GM23338 (cell line): ENCODE measurements at places on chromosomes 5 and 9. TPM values are rescaled to one million over a fixed set of nuclear protein-coding genes. Genes with fewer than 3 reads are reported as not detected.

DNA sequence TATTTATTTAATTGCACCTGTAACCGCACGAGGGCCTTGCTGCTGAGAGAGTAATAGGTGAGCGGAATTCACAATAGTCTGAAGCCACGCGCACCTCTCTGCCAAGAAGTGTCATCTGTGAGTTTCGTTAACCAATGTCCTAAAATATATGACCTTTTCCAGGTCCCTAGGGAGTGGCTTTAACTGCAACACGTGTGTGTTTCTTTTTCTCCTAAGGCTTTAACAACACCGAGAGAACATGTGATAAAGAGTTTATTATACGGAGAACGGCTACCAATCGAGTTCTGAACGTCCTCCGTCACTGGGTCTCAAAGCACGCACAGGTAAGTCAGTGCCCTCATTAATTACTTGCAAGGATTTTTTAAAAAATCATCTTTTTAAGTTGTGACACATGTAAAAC lies 53.2 kb upstream of the CKMT2 start:
- DNase-seq, result no peak

DNA sequence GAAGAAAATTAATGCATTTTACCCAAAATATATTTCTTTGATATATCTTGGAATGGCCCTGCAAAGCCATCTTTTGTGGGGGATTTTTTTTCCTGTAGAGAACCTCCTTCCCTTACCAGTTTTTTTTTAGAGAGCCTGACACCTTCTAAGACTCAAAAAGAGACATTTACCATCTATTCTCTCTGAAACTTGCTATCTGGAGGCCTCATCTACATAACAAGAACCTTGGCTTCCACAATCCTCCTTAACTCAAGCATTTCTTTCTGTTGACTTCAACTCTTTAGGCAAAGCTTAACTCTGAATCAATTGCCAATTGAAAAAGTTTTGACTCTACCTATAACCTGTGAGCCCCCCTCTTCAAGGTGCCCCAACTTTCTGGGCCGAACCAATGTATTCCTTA lies 6.2 kb downstream of the SLC45A2 start:
- DNase-seq, result peak; percentile 63

The MARCHF6 gene
- total RNA-seq, result 72.7 and 77.5 TPM in 2 replicates

The RLN2 gene
- 4.0 and 4.7 TPM in 2 replicates for total RNA-seq

The FUBP3 gene
- total RNA-seq, result 63.4 and 74.8 TPM in 2 replicates

GRCh38 chr5:93620487-93621326 lies 37.7 kb downstream of the NR2F1 start:
- peak; percentile 88 for DNase-seq

DNA sequence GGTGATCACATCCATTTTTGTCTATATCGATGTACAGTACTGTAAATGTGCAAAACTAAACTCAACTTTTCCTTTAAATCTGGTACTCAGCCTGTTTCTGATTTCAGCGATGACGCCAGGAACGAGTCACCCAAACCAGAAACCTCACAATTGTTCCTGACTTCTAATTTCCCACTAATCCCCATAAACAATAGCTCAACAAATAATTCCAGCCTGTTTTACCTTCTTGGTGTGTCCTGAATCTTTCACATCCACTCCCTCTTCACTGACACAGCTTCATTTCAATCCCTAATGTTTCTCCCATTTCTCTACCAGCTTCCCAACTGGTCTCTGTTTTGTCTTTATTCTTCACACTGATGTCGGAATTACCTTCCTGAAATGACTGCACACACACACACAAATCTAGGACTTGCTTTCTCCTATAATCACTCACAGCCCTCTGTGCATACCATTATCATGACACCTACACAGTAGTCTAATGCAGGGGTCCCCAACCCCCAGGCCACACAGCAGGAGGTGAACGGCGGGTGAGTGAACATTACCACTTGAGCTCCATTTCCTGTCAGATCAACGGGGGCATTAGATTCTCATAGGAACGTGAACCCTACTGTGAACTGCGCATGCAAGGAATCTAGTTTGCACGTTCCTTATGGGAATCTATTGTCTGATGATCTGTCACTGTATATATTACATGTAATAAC lies 97.8 kb upstream of the SLC30A5 start:
- DNase-seq, result no peak

The PLCXD3 gene
- total RNA-seq, result 0.03 TPM in 1 of 2 replicates, not detected in the other

The PCA3 gene
- 0.28 TPM in 1 of 2 replicates, not detected in the other for total RNA-seq

DNA sequence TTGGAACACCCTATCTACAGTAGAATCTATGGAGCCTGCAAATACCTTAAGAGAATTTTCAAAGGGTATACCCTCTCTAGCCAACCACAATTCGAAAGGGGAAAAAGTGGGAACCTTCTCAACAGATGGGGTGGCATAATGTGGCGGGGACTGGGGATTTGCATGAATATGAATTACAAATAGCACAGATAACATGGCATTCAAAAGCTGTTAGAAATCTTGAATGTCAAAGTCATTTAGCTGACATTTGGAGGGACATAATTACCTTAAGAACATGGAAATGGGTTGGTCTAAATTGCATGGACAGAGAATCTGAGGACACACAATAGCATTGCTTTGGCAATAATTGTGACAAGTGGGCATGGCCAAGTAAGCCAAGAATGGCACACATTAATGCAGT lies 23.2 kb upstream of the TYRP1 start:
- no peak for DNase-seq

- DNase-seq, result no peak
Measured at GRCh38 chr9:87795178-87795577, 69.3 kb downstream of the CTSL start.

The LURAP1L gene
- 0.74 and 1.2 TPM in 2 replicates for total RNA-seq

DNA sequence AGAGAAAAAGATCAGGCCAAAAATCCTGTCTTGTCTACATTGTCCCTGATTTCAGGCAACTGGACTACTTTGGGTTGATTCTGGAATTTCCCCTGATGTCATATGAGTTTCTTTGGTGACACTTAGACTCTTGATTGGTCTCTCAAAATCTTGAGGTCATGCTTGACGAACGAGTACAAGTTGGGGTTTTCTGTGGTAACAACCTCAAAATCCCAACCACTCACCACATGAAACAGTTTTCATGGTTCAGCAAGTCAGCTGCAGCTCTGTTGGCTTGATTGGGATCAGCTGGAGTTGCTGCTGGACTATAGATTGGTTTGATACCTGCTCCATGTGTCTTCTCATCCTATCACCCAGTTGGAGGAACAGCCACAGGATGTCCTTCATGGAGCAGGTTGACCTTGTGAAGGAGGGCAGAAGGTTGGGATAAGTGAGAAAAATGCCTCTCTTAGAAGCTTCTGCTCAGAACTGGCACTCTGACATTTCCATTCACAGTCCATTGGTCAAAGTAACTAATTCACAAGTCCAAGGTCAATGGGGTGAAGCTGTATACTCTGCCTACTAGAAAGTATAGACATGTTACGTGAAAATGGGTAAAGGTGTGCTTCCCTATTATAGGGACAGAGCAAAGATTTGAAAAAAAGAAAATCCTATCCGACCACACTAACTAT lies 284.5 kb downstream of the SH3GL2 start:
- DNase-seq, result no peak

The PCDHGB2 gene
- 5.0 and 5.8 TPM in 2 replicates for total RNA-seq

The SLCO6A1 gene
- 3.1 TPM in 1 of 2 replicates, not detected in the other for total RNA-seq

The SLC6A19 gene
- not detected in 2 replicates for total RNA-seq
